Cortex of kidney (tissue), 1 donor: ENCODE measurements at places on chromosomes 16 and 17.

DNA sequence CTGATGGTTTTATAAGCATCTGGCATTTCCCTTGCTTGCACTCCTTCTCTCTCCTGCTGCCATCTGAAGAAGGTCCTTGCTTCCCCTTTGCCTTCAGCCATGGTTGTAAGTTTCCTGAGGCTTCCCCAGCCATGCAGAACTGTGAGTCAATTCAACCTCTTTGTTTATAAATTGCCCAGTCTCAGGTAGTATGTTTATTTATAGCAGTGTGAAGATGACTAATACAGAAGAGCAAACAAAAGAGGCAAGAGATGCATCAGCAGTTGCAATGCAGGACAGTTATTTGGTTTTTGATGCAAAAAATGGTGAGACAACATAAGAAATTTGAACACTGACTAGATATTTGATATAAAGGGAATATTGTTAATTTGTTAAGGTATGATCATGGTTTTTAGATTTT is 16.8 kb downstream of the TMEM100 start:
- no peak for DNase-seq

DNA sequence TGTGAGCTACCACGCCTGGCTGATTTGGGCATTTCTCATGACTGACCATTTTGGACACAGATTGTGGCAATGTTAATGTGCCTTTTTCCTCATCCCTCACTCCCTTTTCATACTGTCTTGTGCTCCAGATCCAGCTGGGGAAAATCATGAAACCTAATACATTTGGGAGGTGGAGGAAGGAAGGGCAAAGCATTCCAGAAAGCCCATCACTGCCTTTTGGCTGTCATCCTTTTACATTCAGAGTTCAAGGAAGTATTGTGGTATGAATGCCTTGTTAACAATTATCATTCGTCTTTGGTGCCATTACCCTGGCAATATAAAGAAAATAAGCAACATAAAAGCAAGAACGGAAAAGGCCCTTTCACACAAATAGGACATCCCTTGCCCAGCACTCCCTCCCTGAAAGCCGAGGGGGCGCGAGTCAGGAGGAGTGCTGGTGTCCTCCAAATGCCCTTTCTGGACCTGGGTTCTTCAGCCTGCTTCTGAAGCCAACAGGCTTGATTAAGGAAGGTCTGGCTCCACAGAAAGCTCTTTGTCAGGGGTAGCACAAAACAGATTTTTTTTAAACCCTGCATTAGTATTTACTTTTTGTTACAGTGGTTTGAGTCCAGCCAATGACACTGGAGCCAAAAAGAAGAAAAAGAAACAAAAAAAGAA is 20.1 kb downstream of the NMT1 start:
- DNase-seq, result no peak

DNA sequence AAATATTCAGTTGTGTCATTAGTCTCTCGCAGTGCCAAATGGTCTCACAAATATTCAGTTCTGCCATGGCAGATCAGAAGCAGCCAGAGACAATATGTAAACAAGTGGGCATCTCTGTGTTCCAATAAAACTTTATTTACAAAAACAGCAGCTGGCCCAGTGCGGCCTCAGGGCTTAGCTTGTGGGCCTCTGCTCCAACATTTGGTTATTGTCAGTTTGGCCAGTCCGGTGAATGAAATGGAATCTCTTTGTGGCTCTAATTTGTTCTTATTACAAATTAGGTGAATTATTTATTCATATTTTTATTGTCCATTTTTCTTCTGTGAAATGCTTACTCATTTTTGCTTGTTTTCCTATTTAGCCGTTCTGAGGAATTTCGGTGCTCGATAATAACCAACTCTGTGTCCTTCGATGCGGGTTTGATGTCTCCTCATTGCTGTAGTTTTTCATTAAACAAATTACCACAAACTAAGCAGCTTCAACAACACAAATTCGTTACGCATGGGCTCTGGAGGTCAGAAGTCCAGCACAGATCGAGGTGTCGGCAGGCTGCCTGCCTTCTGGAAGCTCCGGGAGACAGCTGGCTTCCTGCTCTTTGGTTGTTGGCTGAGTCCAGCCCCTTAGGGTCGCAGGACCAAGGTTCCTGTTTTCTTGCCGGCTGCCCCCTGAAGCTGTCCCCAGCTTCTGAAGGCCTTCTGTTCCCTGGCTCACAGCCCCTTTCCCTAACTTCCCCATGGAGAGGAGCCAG is 4.1 kb upstream of the SLC38A10 start:
- no peak for DNase-seq

DNA sequence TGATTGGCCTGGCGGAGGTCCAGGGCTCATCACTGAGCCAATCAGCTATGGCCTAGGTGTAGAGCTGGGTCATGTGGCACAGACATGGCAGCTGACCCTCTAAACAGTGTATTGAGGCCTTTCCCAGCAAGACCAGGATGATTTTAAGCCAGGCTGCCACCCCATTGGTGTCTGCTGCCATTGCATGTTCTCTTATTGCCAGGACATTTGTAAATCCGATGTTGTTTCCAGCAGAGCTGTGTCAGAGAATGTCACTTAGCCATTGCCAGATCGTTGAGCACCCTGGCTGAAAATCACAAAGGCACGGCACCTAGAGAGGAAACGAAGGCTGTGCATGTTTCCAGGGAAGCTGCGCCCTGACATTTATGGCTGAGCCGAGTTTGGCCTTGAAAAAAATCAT is 33.4 kb downstream of the RBFOX1 start:
- DNase-seq, result no peak

DNA sequence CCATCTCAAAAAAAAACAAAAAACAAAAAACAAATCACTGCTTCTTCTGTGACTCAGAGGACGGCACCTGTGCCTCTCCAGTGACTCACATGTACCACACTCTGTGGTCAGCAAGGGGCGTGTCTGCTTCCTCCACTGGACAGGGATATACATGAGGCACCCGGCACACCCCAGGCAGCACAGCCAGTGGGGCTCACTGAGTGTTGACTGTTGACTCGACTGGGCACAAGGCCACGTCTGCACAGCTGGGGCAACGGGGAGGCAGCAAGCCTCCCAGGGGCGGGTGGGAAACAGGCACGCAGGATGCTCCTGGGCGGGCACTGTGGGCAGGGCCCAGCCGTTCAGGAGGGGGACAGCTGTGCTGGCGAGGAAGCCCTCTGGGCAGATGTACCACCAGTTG is 64.1 kb downstream of the TIMM22 start:
- DNase-seq, result no peak

- DNase-seq, result no peak
Observed at GRCh38 chr17:7831233-7831632, 2.8 kb upstream of the KDM6B start.

DNA sequence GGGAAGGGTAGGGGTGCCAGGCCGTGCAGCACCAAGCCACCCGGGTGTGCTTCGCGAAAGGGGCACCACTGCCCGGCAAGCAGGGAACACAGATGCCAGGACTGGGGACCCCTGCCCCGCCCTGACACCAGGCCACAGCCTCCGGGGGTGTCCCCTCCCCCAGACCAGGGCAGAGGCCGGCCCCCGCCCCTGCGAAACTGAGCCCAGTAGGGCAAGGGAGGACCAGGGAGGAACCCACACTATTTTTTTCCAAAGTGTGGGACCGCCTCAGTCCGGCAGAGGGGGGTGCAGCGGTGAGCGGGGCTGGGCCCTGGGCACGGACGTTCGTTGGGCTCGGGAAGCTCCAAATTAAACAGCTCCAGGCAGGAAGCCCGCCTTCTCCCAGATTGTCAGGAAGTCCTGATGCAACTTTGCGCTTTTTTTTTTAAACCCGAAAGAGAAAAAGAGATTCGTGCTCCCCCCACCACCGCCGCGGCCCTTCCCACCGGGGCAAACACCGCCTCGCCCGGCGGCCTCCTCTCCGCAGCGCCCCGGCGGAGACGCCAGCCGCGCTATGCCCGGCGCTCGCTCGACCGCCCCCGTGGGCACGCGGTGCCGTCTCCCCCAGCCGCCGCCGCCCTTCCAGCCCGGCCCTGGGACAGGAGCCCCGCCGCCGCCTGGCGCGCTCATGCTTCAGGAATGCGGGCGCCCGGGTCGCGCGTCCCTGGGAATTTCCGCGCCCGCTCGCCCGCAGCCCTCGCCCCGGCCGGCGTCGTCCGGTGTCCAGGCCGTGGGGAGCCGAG is 755 bp downstream of the PIEZO1 start:
- DNase-seq, result no peak

DNA sequence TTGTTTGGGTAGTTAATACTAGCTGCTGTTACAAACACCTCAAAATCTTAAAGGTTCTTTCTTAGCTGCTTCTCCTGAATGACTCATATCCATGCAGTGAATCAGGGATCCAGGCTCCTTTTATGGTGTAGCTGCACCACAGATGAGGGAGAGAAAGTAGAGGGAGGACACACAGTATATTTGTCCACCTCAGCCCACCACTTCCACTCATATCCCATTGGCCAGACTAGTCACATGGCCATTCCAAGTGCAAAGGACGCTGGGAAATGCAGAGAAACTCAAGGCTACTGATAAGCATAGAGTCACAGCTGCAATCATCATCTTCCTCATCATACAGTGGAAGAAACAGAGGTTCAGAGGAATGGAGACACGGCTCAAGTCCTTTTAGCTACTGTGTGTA is 63.8 kb downstream of the GSG1L start:
- DNase-seq, result no peak

GRCh38 chr17:70369391-70369790 is 200.1 kb downstream of the KCNJ2 start:
- no peak for DNase-seq
